ENCODE measurements at places on chromosomes 12 and 14.

DNA sequence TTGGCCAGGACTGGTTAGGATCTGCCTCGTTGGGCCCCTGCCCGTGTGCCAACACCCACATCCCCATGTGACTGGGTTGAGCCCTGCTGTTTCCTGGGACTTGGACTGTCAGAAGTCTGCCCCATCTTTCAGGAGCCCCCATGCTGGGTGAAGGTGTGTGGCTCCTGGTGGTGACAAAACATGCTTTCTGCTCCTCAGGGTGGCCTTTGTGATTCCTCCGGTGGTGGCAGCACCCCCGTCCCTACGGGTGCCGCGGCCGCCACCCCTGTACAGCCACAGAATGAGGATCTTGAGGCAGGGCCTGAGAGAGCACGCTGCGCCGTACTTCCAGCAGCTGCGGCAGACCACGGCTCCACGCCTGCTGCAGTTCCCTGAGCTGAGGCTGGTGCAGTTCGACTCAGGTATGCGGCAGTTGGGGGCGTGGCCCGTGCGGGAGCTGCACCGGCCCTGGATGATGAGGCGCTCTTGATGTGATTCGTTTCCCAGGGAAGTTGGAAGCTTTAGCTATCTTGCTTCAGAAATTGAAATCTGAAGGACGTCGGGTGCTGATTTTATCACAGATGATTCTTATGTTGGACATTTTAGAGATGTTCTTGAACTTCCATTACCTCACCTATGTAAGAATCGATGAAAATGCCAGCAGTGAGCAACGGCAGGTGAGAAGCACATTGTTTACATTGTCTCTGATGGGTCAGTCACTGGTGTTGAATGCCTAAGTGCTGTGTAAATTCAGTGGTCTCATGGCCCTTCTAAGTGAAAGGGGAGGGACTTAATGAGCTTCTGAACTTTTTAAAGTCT is 80.0 kb downstream of the EP400 start:
- DNase-seq = no peak

- DNase-seq = no peak
These were observed 161.8 kb downstream of the SRGAP1 start for GRCh38 chr12:64006211-64006825.

GRCh38 chr14:73465823-73466532 is 7.6 kb upstream of the NUMB start:
- no peak for DNase-seq

GRCh38 chr12:106801830-106802533 is 27.5 kb downstream of the RIC8B start:
- no peak for DNase-seq

GRCh38 chr14:77094672-77095284 is 3.3 kb upstream of the CIPC start:
- peak; percentile 63 for DNase-seq

DNA sequence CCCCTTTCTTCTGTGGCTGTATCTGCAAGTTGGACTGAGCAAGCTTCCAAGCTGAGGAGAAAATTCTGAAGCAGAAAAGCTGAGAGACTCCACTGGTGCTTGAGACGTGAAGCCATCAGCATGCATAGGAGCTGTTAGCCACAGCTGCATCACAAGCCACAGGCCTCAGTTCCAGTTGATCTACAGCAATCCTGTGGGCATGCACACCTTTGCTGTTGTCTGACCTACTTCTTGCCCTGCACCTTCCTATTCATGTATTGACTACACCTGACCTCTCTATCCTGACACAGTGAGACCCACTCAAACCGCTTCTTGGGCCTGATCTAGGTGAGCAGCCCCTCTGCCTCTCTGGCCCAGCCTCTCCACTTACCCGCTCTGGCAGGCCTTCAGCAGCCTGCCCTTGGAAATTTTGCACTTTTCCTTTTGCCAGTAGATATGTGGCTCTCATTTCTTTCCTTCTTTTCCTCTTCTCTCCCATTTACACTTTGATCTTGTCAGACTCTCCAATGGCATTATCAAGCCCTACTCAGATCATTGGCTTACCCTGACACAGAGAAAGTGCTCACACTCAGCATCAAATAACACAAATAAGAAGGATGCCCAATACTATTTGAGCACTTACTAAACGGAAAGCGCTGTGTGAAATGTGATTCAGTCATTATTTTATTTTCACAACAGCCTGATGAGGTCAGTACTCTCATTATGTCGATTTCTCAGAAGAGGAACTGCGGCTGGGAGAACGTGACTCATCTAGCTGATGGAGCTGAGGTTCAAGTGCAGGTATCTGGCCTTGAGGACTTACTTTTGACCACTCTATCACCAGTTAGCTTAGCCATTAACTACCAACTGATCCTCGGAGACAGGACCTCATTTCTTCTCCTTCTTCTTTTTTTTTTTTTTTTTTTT is 21.9 kb upstream of the PTGR2 start:
- no peak for DNase-seq

DNA sequence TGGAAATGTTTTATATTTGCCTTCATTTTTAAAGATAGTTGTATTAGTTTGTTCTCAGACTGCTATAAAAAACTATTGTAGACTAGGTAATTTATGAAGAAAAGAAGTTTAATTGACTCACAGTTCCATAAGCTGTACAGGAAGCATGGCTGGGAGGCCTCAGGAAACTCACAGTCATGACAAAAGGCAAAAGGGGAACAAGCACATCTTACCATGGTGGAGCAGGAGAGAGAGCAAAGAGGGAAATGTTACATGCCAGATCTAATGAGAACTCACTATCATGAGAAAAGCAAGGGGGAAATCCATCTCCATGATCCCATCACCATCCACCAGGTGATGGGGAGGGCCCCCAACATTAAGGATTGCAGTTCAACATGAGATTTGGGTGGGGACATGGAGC is 35.5 kb upstream of the UNC79 start:
- no peak for DNase-seq

GRCh38 chr12:14366209-14367039 is 942 bp downstream of the ATF7IP start:
- DNase-seq = no peak

DNA sequence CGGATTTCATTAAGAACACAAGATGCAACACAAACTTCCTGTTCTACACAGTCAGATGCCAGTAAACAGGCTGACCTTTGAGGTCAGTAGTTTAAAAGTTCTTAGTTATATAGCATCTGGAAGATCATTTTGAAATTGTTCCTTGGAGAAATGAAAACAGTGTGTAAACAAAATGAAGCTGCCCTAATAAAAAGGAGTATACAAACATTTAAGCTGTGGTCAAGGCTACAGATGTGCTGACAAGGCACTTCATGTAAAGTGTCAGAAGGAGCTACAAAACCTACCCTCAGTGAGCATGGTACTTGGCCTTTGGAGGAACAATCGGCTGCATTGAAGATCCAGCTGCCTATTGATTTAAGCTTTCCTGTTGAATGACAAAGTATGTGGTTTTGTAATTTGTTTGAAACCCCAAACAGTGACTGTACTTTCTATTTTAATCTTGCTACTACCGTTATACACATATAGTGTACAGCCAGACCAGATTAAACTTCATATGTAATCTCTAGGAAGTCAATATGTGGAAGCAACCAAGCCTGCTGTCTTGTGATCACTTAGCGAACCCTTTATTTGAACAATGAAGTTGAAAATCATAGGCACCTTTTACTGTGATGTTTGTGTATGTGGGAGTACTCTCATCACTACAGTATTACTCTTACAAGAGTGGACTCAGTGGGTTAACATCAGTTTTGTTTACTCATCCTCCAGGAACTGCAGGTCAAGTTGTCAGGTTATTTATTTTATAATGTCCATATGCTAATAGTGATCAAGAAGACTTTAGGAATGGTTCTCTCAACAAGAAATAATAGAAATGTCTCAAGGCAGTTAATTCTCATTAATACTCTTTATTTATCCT is 13.5 kb downstream of the PTGER2 start:
- DNase-seq = no peak

- no peak for DNase-seq
These were observed 91.3 kb downstream of the ITPR2 start for GRCh38 chr12:26741584-26742227.

DNA sequence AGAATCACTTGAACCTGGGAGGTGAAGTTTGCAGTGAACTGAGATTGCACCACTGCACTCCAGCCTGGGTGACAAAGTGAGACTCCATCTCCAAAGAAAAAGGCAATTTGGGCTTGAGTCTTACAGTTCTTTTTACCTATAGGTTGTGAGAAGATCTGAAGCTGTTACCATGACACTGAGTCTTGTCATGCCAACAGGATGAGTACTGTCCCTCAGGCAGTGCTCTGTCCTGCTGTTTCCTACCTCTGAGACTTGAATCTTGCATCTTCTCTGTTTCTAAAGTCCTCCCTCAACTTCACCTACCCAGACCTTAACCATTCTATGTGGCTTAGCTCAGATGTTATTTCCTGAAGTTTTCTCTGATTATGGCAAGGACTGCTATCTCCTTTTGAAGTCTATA is 400.8 kb upstream of the PRICKLE1 start:
- no peak for DNase-seq
